ENCODE measurements at places on chromosomes 12 and 14.

DNA sequence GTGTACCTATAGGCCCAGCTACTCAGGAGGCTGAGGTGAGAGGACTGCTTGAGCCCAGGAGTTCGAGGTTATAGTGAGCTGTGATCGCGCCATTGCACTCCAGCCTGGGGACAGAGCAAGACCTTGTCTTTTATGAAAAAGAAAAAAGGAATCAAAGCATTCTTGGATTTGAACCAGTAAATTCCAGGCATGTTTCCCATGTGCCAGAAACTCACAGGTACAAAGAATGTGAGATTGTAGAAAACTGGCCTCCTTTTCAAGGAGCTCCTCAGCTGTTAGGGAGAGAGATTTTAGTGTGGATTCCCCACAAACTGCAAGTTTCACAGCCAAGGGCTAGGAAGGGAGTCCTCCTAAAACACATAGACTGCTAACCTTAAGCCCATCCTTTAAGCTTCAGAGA, 95.0 kb downstream of the FOXN4 start:
- no peak for DNase-seq

GRCh38 chr12:128823916-128824839, at the start of gene SLC15A4:
TSS of gene SLC15A4 (minus strand) at chr12:128823958. CDS start at chr12:128823943, 15 bp downstream.
- peak; percentile 82 for DNase-seq

DNA sequence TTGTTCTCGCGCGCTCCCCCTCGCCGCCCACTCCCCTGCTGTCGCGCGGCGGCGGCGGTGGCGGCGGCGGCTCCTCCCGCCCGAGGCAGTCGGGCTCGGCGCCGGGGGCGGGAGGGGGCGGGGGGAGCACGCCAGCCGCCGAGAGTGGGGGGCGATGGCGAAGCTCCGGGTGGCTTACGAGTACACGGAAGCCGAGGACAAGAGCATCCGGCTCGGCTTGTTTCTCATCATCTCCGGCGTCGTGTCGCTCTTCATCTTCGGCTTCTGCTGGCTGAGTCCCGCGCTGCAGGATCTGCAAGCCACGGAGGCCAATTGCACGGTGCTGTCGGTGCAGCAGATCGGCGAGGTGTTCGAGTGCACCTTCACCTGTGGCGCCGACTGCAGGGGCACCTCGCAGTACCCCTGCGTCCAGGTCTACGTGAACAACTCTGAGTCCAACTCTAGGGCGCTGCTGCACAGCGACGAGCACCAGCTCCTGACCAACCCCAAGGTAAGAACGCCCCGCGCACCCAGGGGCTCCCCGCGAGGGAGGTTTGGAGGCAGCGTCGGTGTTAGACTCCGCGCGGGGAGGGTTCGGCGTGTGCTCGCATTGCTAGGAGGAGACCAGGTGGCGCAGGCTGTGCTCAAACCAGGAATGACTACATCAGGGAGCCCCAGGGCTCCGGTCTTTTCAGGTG, 629 bp downstream of the KCNMB4 start:
- no peak for DNase-seq

DNA sequence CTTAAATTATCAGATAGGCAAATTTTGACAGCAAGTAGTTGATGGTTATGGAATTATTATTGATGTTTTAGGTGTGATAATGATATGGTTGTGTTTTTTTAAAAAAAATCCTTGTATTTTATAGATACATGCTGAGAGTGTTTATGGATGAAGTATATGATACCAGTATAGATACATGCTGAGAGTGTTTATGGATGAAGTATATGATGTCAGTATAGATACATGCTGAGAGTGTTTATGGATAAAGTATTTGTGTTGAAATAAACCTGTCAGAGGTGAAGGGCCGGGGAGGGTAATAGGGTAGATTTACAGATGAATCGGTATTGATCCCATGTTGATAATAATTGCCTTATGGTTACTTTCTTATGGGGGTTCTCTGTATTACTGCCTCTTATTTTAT, 6.0 kb upstream of the RFX4 start:
- DNase-seq: no peak

DNA sequence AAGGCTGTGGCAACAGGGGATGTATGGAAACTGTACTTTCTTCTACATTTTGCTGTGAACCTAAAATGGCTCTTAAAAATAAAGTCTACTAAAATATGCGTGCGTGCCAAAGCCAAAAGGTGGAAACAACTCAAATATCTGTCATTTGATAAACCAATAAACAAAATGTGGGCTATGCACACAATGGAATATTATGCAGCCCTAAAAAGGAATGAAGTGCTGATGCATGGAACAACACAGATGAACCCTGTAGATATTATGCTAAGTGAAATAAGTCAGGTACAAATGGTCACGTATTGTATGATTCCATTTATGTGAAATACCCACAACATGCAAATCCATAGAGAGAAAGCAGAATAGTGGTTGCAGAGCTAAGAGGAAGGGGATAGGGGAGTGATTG, 8.0 kb downstream of the CACNA2D4 start:
- no peak for DNase-seq

DNA sequence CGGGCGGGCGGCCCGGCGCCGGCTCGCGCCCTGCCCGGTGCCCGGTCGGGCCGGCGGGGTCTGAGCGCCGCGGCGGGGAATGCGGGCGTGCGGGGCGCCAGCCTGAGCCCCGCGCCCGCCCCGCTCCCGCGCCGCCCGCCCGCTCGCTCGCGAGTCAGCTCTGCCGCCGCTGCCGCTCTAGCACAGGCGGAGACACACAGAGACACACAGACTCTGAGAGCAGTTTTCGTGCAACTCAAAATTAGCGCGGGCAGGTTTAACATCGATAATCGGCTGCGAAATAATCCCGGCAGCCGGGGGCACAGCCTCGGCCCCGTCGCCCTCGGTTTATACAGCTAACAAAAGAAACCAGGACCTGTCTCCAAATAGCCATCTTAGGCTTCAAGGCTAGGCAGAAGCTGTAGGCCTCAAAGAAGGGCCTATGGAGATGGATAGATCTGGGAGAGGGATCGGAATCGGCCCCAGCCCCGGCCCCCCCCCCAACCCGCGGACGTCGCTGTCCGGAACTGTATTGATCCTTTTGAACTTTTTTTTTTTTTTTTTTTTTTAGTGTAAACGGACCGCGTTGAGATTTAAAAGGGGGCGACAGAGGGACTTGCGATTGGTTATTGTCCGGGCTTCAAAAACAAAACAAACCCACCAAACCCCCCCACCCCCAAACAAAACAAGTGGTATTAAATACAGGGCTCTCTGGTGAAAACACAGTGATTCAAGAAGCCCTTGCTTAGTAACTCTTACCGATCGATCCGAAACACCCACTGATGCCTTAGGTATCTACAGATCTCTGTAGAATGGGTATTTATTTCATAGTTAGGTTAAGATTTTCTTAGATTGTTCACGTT, 1.1 kb downstream of the ARID2 start:
- DNase-seq: no peak

DNA sequence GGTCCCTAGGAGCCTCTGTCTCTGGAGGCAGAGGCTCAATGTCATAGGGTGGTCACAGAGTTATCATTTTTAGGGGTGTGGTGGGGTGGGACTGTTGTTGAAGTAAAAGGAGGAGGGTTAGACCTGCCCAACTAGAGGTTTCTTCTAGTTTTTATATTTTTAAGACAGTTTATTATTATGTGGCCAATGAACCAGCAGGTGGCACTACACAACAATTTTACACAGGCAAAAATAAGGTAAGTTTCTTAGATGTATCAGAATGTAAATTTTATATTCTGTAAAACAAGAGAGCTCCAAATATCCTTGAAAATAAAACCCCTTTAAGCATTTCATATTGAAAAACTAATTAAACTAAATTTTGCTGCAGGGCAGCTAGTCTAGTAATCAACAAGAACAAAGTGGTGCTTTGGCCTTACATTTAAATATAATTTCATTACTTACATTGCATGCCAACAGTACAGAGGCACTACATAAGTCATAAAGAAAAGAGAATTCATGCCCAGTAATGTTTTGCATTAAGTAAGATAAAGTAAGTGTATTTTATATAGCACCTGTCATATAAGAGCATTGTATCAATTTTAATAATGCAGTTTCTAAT, 22.2 kb upstream of the OVCH1 start:
- peak; percentile 2 for DNase-seq

GRCh38 chr12:55829967-55830600, 697 bp upstream of the DNAJC14 start:
- DNase-seq: no peak

DNA sequence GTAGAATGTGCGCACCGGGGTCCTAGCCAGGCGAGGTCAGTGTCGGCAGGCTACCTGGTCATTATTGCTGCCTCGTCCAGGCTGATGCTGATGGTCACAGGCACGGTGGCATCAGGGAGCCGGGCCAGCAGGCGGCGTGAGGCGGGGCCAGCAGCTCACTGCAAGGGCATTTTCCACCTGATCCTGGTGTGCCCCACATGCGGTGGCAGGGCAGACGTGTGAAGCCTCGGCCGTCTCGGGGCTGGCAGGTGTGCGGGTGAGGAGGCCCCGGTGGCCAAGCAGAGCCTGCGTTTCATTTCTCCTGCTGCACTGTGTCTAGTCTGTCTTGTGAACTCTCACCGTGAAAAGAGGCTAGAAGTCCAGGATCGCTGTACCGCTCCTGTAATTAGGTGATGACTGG, 12.0 kb upstream of the AMN start:
- no peak for DNase-seq

DNA sequence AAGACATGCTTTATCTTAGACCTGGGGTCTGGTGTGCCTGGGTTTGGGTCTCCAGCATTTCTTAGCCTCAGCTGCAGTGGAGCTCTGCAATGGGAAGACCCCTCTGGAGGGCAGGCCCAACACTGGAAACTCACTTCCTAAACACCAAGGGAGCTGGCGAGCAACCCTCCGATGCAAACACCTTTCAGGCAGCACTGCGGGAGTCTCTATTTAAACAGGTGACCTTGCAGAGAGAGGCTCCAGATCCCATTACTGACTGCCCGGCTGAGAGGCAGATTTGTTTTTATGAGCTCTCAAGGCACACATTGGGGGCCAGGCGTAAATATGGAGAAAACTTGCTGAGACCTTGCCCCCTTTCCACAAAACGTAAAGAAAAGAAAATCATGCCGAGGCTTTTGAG, 195.5 kb downstream of the PAX9 start:
- DNase-seq: no peak

GRCh38 chr14:52834440-52834842, 43.0 kb upstream of the GNPNAT1 start:
- DNase-seq: no peak

- DNase-seq: no peak
Observed at GRCh38 chr12:1836854-1837421, 16.6 kb downstream of the LRTM2 start.

GRCh38 chr14:33707716-33708115, 243.2 kb downstream of the EGLN3 start:
- DNase-seq: no peak

GRCh38 chr14:52356025-52356424, 41.9 kb downstream of the PTGER2 start:
- DNase-seq: no peak

- DNase-seq: no peak
Observed at GRCh38 chr12:119913536-119914330, 36.6 kb upstream of the CIT start.

DNA sequence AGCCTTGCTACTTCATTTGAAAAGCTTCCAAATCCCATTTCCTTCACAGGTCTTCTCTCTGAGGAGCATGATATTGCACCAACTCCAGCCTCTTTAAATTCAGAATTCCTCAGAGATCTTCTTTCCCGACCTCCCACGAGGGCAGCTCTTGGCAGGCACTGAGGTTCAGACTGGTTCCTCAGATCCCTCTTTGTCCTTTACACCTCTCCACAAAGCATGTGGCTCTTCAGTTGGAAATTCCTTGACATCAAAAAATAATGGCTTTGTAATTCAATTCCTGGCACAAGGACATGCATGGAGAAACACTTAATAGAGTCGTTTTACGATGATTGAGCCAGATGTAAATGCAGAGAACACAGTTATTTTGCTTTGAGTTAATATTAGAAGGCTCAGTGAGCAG, 63.2 kb upstream of the TMX1 start:
- no peak for DNase-seq

DNA sequence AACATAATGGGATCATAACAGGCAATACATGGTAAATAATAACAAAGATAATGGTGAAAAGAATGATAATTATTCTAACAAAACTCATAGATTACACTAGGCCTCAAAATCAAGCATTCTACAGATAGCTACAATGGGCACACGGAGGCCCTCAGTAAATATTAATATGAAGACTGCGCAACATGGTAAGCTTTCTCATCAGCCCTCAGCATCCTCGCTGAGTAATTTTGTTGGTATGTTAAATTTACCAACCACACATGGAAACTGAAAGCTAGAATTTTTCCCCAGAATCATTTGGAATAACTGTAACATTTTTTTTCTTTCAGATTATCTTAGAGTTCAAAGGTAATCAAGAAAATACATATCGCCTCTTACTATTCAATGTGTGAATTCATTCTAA, 74.2 kb upstream of the PYGL start:
- DNase-seq: no peak

GRCh38 chr14:59217011-59217410, 28.5 kb downstream of the DAAM1 start:
- DNase-seq: no peak

DNA sequence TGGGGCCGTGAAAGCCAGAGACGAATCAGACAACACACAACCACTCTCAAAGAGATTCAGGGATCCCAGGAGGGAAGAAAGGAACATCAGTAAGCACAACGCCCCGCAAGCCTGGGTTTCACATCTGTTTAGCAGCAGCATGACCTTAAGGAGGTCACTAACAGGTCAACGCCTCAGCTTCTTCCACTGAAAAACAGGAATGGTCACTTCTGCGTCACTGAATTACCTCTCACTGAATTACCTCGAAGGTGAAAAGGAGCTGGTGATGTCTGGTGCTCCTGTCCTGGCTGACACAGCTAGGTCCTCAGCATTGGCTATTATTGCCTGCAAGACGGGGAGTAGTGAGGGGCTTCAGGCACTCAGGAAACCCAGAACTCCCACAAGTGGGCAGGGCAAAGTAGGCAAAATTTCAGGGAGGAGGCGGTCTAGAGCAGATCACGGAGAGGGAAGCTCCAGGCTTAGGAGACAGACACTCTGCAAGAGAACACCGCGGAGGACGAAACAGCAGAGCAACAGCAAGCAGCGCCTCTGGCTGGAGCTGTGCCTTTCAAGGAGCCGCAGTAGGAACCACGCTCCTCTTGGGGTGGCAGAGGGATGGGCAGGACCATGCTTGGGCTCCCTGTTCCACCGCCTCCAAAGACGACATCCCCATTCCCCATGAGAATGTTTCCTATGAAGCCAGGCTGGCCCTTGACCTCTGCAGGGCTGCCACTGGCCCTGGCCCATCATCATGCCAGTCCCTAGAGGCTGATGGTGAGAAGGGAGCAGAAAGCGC, 108.4 kb downstream of the SINHCAF start:
- no peak for DNase-seq
